NCI-H2171 (cell line): ENCODE measurements at places on chromosomes 1 and 21.

- no peak for DNase-seq
These were observed 76.7 kb downstream of the ASH1L start for GRCh38 chr1:155485945-155486344.

GRCh38 chr1:33902486-33903209 is 38.8 kb downstream of the HMGB4 start:
- no peak for DNase-seq

- peak; percentile 92 for DNase-seq
These were observed at the start of gene GPR3 for GRCh38 chr1:27392096-27392777. Gene GPR3, plus strand, starts transcription at chr1:27392622. Its CDS starts 1,177 bp downstream, at chr1:27393799.

DNA sequence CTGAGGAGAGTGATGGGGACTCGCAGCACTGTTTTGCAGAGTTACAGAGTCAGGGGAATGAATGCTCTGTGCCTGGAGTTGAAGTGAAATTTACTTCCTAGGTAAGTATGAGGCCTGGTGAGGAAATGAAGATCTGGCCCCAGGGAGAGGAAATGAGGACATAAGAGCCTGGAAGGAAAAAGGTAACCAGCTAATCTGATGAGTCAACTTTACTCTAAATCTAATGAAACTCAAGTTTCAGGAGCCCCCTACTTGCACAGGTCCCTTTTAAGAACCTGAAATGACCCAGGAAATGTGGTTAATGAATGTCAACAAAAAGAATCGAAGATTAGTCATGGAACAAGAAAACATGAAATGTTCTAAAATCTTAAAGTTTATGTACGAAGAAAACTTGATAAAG is 599.0 kb downstream of the AGBL4 start:
- DNase-seq: no peak

DNA sequence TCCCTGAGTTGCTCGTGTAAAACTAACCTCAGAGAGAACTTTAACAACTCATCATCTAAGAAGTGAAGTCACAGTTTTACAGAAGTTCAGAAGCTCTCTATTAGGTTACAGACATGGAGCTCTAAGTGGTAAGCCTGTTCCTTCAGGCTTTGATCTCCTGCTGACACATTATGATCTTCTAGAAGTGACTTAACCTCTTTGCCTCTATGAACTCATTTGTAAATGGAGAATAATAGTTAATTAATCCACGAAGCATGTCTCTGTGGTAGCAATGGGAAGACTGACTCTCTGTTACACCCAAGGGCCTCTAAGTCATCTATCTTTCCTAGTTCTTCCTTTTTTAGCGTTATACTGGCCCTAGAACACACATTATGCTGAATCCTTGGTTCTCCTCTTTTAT is 157.9 kb upstream of the NRIP1 start:
- no peak for DNase-seq

- DNase-seq: no peak
These were observed 53.3 kb upstream of the POGK start for GRCh38 chr1:166785987-166786386.

DNA sequence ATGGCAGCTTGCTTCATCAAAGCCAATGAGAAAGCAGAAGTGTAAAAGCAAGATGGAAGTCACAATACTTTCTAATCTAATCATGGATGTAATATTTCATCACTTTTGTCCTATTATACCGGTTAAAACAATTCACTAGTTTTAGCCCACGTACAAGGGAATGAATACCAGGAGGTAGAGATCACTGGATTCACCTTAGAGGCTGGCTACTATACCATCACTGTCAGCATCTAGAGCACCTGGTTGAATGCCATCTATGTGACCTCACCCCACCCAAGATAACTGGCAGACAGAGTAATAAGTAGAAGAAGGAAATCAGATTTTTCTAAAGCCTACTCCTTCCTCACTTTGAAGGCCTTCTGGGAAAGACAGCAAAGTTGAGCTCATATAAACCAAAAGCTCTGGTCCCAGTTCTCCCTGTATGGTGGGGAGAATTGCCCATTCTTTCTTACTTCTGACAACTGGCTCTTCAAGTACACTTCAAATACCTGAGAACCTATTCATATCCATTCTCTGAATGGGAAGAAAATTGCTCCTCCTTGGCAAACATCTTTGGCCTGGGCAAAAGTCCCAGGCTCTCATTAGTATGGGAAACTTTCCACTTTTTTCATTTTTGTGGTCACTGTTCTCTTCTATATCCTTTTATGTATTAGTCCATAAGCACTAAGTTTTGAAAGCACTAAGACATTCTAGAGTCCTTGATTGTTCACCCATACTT is 24.8 kb downstream of the HSD3B1 start:
- no peak for DNase-seq

- no peak for DNase-seq
These were observed 20.2 kb upstream of the GPR137B start for GRCh38 chr1:236122176-236122575.

DNA sequence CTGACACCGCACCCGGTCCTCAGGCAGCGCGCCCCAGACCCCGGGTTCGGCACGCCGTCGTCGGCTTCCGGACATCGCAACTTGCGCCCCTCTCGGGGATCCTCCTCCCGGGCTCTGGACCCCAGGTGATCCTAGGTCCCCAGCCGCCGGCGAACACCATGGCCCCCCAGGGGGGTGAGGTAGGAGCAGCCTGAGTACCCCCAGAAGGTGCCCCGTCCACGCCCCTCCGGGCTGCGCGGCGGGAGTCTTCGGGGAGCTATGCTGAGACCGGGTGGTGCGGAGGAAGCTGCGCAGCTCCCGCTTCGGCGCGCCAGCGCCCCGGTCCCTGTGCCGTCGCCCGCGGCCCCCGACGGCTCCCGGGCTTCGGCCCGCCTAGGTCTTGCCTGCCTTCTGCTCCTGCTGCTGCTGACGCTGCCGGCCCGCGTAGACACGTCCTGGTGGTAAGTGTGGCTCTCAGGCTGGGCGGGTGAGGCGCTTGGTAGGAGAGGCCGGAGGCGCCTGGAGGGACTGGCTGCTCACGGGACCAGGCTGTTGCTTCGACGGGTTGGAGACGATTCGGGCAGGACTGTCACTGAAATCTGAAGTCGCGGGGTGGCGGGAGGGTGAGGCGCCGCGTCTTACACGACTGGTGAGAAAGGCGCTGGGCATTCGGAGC is 367 bp downstream of the WNT2B start:
- DNase-seq: no peak

GRCh38 chr1:160018900-160019299 is 12.9 kb downstream of the PIGM start:
- no peak for DNase-seq

GRCh38 chr1:161088587-161089110 is 709 bp downstream of the NECTIN4 start:
- no peak for DNase-seq

- no peak for DNase-seq
These were observed 103.3 kb downstream of the WDR3 start for GRCh38 chr1:118032883-118033282.
